ENCODE measurements at places on chromosomes 7 and 10.

DNA sequence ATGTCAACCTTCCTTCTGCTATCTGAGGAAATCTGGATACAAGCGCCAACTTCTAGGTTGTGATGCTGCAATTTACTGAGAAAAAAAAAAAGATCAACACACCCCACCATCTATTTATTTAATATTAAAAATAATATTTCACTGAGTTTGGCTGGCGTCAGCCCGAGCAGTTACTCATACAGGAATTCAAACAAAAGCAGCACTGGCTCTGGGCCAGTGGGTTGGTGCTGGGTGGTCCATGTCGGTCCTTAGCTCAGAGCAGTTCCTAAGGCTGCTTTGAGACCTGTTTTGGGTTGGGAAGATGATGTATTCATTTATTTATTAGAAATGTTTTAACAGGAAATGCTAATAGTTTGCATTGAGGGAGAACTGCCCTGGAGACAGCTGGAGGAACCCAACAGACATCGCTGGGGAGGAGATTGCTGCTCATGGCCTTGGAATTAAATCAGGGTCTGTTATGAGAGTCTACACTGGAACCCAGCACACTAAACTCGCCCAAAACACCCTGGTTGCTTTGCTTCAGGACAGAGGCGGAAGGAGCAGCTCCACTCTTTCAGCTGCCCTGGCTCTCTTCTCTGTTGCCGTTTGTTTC, 36.3 kb upstream of the GOT1 start:
- no peak for DNase-seq

DNA sequence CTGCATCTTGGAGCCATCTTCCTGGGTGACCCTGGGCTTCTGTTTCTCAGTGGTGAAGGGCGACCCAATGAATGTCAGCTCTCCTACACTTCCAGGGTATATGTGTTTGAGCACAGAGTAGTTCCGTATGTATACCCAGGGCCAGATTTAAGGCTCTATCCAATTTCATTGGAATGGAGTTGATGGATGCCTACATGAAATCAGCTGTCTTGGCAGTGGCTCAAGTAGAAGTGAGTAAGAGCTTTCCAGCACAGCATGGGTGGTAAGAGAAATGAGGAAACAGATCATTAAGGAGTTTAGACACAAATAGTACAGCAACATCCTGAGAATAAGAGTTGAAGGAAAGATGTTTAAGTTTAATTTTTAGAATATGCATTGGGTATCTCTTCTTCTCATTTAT, 433.0 kb downstream of the PAXIP1 start:
- DNase-seq: no peak

- DNase-seq: no peak
Observed at GRCh38 chr7:135166338-135166990, 4.0 kb downstream of the CYREN start.

- DNase-seq: peak; percentile 56
Observed at GRCh38 chr7:45917658-45918057, 3.4 kb downstream of the IGFBP3 start.

DNA sequence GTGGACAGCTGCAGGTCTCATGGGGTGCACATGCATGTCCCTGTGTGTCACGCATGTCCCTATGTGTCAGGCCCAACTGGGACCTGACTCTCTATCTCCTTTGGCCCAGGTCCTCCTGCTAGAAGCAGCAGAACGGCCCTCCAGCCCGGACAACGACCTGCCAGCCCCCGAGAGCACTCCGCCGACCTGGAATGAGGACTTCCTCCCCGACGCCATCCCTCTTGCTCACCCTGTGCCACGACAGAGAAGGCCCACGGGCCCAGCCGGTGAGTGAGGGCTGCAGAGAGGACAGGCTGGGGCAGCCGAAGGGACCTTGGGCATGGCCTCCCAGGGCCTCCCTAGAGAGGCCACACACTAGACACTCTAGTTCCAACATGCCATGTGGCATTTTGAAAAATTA, 89.3 kb downstream of the MYL10 start:
- no peak for DNase-seq

GRCh38 chr10:110376767-110377160, 72.0 kb upstream of the SMNDC1 start:
- no peak for DNase-seq

GRCh38 chr10:82683945-82684344, 809.0 kb downstream of the NRG3 start:
- DNase-seq: no peak

GRCh38 chr10:61356354-61356753, 96.8 kb downstream of the TMEM26 start:
- no peak for DNase-seq

GRCh38 chr7:66839814-66840213, 81.2 kb upstream of the TMEM248 start:
- DNase-seq: no peak

DNA sequence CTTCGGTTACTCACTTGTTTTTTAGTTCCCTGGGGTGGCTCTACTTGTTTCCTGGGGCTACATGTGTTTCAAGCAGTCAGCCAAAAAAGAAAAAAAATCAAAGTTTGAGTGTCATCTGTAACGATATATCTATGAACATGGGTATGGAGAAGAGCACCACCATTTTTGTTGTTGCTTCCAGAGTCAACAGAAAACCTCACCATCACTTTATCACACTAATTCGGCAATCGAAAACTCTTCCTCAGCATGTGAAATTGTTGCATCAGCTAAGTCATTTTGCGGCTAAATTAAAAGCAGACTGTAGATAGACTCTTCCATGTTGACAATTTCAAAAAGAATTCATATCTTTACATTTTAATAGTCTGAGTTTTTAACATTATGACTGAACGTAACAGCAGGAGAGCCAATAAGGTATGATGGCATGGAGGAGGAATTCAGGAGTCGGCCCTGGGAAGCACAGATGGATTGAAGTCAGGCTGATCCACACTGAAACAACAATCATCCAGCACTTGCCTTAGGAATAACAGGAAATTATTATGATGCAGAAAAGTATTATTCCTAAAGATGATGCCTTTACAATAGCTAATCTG, 455.7 kb upstream of the KLF6 start:
- DNase-seq: no peak

DNA sequence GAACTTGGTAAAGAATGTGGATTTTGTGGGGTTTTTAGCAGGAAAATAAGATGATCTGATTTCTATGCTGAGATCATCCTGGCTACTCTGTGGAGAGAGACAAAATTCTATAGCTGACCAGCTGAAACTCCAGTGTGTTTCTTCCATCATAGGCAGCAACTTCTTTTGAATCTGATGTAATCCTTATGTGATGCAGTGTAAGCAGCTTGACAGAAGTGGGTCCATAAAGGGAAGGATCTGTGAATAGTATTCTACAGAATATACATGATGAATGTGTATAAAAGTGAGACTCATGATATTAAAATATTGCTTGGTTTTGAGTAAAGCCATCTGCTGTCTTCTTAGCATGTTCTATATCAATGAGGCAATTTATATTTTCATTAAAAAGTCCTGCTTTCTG, 4.4 kb downstream of the MYO3A start:
- DNase-seq: no peak

GRCh38 chr10:10915215-10915614, 102.5 kb upstream of the CELF2 start:
- no peak for DNase-seq

DNA sequence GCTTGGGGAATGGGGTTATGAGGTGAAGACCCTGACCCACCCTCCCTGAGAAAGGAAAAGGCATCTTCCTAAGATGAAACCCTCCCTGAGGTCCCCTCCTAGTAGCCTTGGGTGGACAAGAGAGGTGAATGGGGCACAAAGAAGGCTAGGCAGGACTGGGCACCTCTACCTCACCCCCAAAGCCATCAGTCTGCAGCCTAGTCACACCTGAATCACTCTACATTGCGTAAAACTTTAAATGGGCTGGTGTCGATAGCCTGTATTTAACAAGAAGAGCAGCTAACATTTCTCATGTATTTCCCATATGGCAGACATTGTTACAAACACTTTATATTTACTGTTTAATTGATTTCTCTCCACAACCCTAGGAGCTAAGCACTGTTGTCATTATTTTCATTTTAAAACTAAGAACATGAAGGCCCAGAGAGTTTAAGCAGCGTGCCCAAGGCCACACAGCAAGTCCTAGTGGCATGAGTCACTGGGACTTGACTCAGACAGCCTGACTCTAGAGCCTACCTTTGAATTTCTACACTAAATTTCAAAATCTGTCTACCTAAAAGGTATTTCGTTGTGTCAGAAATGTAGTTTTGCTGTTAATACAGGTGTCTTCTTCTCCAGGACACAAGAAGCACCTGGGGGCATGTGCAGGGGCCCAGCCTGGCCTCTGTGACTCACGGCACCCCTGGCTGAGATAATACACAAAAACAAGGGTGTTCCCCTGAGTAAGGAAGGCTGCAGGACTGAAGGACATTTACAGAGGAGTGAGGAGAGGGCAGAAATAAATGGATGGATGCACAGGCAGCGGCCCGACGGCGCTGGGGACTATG, 3.4 kb downstream of the AOC1 start:
- no peak for DNase-seq

DNA sequence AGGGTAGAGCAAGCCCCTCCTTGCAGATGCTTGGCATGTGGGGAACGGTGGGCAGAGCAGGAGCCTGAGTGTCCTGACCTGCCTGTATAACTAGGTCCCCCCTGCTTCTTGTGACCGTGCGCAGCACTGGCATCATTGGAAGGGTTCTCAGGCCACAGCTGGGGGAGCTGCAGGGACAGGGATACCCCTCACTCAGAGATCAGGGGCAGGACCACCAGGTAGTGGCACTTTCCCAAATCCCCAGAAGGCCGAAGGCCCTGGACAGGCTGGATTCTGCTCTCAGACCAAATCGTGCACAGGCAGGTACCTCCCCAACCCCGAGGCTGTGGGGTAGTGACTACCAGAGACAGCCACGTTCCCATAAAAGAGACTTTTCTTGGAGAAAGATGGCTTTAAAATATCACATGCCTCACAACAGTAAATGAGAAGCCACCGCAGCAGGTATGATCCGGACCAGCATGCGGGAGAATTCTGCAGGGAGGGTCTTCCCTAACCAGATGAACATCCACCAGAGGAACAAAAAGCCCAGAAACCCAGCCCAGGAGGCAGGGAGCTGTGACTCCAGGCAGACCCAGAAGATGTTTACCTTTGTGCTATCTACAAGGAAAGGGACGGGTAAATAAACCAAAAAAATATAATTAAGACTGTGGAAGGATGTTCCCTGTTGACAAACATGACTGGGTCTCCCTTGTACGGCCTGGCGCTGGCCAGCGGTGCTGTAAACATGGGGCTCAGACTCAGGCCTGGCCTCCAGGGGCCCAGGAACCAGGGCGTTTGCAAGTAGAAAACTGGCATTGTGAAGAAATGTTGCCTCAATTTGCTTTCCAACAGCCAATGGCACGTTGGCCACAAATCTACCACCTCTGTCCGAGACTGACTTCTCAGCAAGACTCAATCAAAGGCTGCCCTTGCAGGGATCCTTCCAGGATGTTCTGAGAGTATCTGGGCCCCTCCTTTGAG, 180.0 kb downstream of the TNS3 start:
- no peak for DNase-seq

DNA sequence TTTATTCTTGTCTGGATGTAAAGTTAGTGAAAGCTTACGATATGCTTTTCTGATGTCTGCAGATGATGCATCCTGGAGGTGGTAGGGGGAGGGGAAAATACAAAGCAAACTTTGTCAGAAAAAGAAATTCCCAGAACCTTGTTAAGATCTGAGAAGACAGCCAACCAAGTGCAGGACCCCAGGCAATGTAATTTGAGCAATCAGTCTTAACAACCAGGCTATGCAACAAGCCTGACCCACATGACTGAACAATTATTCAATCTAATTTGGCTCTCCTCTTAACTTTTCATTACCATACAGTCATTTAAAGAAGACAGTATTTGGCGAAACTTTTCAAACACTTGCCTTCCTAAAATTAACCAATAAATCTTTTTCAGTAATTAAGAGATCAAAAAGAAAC, 74.5 kb downstream of the DNAJC1 start:
- no peak for DNase-seq

DNA sequence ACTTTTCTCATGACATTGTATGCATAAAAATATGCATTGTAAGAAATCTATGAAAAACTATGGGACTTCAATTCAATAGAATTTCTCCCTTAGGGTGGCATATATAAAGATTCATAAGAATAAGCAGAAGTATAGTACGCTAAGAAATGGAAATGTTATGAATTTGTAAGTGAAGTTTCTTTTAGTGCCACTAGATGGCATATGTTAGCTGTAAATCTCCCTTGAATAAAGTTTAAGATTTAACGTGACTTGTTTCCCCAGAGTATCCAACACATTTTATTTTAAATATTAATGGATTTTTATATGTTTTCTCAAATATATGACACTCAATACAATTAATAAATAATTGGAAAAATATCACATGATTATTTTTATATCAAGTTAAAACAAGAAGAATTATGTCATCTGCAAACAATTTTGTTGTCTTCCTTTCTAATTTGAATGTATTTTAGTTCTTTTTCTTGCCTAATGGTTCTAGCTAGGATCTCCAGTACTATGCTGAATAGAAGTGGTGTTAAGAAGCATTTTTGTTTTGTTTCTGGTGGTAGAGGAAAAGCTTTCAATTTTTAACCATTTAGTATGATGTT, 287.2 kb downstream of the HGF start:
- no peak for DNase-seq

DNA sequence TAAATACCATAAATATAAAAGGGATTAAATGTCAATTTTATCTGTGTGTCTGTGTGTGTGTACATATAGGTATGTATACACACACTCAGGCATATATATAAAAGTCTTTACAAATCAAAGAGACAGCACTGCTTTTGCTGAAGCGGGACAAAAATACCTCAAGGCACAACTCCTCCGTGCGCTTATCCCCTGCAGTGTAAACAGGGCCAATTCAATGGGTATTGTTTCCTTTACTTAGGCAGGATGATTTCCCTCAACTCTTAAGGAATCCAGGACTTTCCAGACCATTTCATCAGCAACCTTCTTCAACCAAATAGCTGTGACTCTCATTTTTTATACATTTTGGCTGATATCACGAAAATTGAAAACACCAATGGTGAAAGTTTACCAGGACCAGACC, 227.7 kb downstream of the CRPPA start:
- DNase-seq: no peak

DNA sequence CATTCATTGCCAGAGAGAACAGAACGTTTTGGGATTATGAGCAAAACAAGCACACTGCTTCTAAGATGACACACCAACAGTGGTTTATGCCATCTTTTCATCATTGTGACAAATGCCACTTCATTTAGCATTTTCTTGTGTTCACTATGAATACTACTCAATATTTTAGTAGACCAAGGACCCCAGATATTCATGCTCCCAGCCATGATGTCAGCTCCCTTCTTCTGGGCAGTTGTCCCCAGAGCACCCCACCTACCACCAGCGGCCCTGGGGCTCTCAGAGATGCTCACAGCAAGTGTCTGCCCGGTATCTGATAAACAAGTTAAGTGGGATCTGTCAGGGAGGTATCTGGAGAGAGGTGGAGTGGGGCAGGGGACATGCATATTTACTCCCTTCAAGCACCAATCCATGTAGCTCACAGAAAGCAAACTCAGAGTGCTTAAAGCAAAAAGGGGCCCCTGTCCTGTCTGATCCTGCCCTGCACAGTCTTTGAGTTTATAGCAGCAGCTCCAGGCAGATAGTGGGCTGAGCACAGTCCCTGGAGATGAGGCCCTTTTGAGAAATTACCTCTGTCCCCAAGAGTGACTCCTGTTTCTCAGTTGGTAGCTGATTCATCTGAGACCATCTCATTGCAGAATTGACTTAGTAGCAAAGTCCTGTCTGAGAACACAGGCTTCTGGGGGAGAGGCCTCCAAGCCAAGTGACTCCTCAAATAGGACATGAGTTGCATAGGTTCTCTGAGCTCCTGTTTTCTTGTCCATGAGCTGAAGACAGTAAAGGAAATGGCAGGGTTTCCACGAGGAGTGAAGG, 281.8 kb upstream of the KLF6 start:
- DNase-seq: no peak
